ENCODE measurements at places on chromosomes 12 and 14.

GRCh38 chr12:1122786-1123185 is 131.8 kb downstream of the ERC1 start:
- DNase-seq = no peak

DNA sequence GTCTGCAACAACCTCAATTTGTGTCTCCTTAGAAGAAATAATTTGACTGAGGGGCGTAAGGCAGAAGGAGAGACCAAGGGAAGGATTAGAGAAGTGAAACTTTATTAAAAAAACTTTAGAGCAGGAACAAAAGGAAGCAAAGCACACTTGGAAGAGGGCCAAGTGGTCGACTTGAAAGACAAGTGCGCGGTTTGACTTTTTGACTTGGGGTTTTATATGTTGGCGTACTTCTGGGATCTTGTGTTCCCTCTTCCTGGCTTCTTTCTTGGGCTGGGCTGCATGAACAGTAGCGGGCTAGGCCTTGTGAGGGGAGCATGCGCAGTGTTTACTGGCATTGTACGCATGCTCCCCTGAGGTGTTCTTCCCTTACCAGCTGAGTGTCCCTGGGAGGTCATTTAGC is 369.3 kb upstream of the DCN start:
- no peak for DNase-seq

GRCh38 chr12:71164568-71165197 is 6.9 kb upstream of the TSPAN8 start:
- DNase-seq = no peak

GRCh38 chr12:113049976-113050742 is 6.4 kb upstream of the DTX1 start:
- no peak for DNase-seq

- DNase-seq = no peak
Measured at GRCh38 chr12:93361151-93361919, 16.4 kb upstream of the NUDT4 start.

DNA sequence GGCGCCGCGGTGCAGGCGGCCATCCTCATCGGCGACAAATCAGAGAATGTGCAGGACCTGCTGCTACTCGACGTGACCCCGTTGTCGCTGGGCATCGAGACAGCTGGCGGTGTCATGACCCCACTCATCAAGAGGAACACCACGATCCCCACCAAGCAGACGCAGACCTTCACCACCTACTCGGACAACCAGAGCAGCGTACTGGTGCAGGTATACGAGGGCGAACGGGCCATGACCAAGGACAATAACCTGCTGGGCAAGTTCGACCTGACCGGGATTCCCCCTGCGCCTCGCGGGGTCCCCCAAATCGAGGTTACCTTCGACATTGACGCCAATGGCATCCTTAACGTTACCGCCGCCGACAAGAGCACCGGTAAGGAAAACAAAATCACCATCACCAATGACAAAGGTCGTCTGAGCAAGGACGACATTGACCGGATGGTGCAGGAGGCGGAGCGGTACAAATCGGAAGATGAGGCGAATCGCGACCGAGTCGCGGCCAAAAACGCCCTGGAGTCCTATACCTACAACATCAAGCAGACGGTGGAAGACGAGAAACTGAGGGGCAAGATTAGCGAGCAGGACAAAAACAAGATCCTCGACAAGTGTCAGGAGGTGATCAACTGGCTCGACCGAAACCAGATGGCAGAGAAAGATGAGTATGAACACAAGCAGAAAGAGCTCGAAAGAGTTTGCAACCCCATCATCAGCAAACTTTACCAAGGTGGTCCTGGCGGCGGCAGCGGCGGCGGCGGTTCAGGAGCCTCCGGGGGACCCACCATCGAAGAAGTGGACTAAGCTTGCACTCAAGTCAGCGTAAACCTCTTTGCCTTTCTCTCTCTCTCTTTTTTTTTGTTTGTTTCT is 1.7 kb downstream of the HSPA2 start:
- DNase-seq = no peak

DNA sequence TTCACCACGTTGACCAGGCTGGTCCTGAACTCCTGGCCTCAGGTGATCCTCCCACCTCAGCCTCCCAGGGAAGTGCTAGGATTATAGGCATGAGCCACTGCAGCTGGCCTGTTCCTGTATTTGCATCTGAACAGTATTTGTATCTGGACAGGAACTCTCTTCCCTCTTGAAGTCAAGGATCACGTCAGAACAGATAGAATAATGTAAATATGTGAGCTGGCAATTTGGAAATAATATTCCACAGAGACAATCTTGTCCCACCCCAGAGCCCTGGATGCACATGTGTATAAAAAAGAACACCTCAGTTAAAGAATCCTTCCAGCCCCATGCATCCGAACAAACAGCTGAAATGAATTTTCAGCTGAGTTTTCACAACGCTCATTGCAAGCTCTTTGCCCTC is 118.3 kb downstream of the VEZT start:
- no peak for DNase-seq

DNA sequence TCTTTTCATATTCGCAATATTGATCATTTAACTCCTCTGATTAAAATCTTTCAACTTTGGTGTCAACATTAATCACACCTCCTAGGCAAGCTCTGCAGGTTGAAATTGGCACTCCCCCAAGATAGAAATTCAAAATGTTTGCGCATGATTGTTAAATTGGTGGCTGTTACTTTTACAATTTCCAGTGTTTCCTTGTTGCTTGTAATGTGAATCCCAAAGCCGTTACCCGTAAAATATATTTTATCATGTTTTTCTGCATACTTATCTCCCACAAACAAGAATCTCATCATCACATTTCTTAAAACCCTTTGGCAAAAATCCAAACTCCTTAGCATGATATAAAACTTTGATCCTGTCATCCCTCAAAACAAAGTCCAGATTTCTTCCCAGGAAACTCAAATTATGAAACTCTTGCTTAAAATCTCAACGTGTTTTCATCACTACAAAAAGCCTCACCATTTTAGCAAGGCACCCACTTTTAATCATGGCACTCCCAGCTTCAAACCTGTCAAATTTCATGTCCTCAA is 14.7 kb downstream of the RTL1 start:
- DNase-seq = no peak

GRCh38 chr14:55731881-55732498 is 152.0 kb downstream of the KTN1 start:
- DNase-seq = peak; percentile 20

GRCh38 chr14:24991821-24992220 is 58.1 kb downstream of the STXBP6 start:
- no peak for DNase-seq

DNA sequence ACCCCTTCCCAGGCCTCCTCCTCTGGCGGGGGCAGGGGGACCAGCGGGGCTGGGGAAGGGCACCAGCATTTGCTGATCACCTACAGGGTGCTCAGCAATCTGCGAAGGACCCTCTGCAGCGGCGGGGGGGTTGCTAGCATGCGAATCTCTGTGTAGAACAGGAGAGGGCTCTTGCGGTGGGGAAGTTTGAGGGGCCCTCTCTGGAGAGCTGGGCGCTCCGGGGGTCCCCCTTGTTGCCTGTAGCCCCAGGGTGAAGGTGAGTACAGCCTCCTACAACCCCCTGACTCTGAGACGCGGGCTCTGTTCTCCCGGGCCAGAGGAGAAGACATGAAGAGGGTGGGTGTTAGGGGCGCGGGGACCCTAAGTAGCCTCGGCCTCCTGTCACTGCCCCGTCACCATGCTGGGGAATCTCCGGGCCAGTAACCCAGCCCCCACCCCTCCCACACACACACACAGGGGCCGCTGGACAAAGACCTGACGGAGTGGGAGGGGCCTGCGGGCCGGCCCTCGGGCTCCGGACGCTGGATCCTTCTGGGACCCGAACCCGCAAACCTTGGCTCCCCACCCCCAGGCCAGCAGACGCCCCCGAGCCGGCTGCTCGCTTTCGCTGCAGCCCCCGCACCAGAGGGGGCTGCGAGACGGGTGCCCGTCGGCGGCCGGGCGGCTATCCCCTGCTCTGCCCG is 734 bp downstream of the FIGNL2 start:
- no peak for DNase-seq

- no peak for DNase-seq
Measured at GRCh38 chr14:102927878-102928411, 5.5 kb downstream of the AMN start.

- no peak for DNase-seq
Measured at GRCh38 chr12:56221232-56221756, 428 bp downstream of the RNF41 start.

GRCh38 chr12:104152685-104153241 is 14.8 kb upstream of the NFYB start:
- DNase-seq = no peak

- no peak for DNase-seq
Measured at GRCh38 chr12:26455936-26456574, 260.7 kb downstream of the SSPN start.

GRCh38 chr12:21992823-21993222 is 51.6 kb upstream of the ABCC9 start:
- DNase-seq = no peak

DNA sequence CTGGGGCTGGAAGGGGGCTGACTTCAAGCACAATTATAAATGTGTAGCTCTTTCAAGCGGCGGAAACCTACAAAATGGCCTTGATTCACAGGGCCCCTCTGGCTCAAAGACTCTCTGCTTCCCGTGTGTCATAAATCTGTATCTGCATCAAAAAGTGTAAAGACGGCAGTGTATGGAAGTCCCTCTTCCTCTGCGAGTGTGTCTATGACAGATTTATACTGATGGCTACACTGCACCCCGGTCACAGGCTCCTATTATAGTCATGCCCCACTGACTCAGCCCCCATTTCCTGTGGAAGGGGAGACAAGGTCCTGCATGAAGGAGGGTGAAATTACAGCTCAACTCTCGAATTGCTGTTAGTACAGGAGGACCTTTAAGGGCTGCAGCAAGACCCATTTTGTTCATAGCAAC is 68.6 kb downstream of the HMGA2 start:
- DNase-seq = no peak

DNA sequence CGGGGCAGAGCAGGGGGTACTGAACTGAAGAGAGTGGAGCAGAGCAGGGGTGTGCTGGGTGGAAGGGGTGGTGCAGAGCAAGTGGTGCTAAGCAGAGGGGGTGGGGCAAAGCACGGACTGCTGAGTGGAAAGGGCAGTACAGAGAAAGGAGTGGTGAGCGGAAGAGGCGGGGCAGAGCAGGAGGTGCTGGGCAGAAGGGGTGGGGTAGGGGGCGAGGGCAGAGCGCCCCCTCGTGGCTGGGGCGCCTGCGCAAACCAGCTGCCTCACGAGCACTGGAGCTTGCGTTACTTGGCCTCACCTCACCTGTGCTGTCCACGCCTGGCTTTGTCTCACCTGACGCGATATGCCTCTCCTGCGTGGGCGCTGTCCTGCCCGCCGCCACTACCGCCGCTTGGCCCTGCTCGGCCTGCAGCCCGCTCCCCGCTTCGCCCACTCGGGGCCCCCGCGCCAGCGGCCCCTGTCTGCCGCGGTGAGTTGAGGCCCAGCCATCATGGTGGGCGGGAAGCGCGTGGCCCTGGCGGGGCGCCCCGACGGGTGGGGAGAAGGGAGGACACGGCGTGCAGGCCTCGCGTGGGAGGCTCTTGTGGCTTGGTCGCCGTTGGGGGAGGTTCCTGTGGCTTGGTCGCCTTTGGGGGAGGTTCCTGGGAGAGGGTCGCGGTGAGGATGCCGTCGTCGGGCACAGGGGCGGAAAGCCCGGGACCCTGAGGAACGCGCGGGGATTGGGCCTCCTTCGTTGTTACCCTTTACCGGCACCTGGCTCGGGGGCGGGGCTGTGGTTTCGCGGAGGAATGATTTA is at the start of gene COX8C:
Gene COX8C, plus strand, starts transcription at position 257 of the 796 bp plus-strand sequence. Its CDS starts 87 bp downstream, at position 344.
- DNase-seq = no peak

GRCh38 chr12:47698055-47698454 is 7.8 kb downstream of the RPAP3 start:
- DNase-seq = no peak

DNA sequence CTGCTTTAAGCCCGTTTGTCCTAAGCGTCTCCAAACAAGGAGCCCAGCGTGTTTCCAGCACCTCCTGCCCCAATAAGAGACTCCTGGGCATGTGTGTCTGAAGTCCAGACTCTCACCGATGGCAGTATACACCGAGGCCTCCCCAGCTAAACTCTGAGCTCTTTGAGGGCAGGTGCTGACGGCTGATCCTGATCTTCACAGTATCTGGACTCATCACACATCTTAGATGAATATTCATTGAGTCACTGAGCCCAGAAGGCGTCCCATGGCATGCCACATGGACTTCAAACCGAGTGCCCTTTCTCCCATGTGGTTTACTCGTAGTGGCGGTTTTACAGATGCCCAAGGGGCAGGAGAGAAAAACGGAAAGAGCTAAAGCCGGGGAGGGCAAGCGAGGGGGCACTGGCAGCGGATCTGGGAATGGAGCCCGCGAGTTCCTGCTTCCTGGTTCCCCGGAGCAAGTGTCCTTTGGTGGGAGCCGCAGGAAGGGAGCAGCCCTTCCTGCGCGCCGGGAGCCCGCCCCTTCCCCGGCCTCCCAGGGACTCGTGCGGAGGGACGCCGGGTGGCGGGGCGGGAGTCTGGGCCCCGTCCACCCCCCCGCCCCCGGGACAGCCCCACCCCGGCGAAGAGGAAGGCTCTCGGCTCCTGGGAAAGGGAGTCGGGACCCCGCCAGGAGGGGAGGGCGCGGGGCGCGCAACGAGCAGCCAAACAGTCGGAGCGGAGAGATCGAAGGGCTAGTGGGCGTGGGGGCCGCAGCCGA is 585 bp upstream of the TEAD4 start:
- no peak for DNase-seq
